CD4-positive, alpha-beta T cell (primary cell): ENCODE measurements at places on chromosomes 1 and 21.

GRCh38 chr1:200279810-200280411, 129.9 kb downstream of the ZNF281 start:
- DNase-seq = peak; percentile 48

- DNase-seq = peak; percentile 86
These were observed 27.1 kb downstream of the SNAP47 start for GRCh38 chr1:227762231-227762911.

DNA sequence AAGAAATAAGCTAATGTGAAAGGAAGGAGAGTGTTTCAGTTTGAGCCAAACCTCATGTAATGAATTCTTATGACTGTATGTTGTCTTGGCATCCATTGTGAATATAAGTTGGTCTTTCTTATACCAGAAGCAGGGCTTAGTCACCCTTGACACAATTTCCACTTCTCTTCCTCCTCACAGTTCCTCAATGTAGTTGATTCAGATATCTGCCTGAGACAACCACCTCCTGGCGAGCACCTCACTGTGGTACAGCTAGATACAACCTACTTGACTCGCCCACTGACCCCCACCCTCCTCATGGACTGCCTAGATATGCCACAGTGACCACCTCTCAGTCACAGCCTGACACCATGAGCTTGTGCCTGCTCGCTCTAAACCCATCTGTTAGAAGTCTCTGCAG, 45.6 kb downstream of the KYAT3 start:
- DNase-seq = no peak

- no peak for DNase-seq
These were observed at the start of gene GJB5 for GRCh38 chr1:34754964-34755637. TSS of gene GJB5 (plus strand) at chr1:34755047. CDS start at chr1:34757331, 2,284 bp downstream.

DNA sequence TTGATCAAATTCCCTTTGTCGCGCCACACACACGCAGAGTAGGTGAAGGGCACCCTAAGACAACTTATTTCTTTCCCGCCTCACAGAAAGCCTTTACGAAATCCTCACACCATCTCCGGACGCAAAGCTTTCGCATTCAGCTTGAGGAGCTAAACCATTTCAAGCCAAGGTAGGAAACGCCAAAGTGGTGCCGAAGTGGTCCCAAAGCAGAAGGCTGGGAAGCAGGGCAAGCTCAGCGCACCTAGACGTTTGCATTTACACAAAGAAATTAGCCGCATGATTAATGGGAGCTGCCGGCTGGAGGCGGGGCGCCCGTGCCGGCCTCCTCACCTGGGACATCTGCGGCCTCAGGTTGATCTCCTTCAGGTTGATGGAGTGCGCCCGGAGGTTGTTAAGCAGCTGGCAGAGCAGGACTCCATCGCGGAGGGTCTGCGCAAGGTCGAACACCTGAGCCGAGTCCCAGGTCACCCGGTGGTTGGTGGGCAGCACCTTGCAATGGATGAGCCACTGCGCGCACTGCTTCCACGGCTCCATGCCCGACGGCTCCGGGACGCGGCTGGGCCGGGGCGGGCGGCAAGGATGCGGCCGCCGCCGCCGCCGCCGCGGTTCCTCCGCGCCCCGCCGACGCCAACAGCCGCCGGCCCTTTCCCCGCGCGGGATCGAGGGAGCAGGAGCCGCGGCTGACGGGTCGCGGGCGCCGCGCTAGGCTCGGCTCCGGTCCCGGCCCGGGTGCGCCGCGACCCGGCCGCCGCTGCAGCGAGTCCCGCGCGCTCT, 457 bp downstream of the VAV3 start:
- peak; percentile 11 for DNase-seq

DNA sequence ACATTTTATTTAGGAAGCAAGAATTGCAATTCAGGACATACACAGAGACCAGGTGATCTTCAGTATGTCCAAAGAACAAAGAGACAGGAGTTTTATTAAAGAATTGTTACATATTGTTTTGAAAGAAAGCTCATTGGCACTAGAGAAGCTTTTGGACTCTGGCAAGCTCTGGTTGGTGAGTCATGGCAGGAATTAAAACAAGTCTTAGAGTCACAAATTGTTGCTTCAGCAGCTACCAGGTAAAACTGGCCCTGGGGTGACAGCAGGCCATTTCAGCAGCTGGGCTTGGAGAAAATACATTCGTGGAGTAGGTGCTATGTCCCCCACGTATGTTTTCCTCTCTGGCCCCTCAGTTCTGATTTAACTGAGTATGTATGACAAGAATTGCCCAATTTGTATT, 58.8 kb downstream of the MAP3K21 start:
- no peak for DNase-seq
